GM06990 (cell line): ENCODE measurements at places on chromosomes 2 and 18.
A peak's percentile ranks its signal among the peaks of the same experiment; 100 is the strongest.

DNA sequence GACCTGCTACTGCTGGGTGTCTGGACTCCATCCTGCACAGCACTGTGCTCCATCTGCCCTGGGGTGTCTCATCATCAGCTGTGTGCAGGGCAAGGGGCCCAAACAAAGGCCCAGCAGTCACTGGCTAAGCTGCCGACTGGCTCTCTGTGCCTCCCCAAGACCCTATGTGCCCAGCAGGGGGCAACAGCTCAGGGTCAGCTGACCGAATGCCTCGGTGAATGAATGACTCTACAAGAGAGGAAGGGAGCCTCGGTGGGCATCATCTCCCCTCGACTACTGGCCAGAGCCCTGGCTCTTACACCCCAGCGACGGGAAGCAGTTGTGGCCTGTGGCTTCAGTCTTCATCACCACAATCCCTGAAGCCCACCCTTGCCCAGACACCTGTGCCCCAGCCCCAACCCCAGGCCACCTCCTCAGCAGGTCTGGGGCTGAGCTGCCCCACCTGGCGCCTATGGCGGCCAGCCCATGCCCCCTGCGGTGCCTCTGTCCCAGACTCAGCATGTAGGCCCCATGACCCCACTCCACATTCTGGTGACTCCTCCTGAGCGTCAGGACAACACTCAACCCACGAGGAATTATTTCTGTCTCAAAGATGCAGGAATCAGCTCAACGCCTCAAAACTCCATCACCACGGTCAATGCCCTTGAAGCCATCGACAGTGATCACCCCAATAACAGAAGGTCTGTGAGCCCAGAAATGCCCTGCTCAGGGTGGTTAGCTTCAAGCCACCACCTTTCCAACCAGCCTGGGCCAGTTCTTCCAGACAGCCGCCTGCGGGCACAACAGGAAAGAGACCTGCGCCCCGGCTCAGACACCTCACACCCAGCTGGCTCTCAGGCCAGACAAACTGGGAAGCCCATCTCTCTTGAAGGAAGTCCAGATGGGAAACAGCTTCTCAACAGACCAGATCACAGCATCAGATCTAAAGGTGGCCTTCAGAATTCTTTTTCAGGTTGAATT, 1.6 kb upstream of the GPR17 start:
- no peak for DNase-seq

GRCh38 chr2:120964819-120965218, 229.2 kb downstream of the GLI2 start:
- DNase-seq = no peak

DNA sequence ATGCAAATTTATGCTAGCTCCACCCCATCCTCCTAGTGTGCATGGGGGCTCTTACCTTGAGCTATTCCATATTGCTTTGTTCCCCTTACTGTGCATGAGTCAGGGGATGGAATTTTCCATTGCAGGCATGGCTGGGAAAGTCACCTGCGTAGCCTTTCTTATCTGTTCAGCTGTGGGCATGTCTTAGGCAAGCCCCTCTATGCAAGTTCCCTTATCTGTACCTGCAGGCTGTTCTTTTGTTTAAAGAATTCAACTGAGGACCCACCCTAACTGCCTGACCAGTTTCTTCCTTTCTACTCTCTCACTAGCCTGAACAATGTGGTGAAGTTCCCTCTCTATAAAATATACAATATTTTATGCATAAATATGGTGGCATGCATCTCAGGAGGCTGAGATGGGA, 54.2 kb upstream of the CDCA7 start:
- DNase-seq = no peak

GRCh38 chr18:23365602-23366001, 87.5 kb upstream of the RIOK3 start:
- DNase-seq = no peak

DNA sequence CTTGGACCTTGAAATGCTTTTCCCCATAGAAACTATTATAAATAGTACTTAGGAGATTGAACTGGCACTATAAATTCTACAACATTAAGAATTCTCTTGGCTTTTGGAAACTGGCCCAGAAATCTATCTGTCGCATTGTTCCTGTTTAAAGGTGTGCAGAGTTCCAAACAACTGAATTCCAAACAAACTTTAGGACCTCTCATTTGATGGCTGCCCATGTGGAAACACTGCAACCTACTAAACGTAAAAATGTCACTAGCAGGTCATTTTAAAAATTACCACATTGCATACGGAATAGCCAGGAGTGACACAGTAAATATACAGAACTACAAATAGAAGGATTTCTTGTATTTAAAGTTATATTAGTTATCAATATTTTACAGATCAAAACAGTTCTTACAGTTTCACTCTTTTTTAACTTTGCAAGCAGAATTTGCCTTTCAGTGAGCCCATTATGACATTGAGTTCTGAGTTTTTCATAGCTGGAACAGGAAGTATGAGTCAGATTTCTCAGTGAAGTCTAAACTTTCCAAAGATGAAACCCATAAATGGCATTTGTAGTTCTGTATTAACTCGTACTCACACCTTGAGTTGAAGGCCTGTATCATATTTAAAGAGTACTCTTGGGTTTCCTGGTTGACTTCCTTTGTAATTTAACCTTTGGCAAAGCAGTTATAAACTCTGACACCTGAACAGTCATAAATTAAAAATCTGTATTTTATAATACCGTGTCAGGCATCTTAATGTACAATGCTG, 142.3 kb upstream of the BOD1L2 start:
- peak; percentile 68 for DNase-seq

GRCh38 chr2:37864217-37864616, 60.9 kb upstream of the RMDN2 start:
- DNase-seq = no peak

- DNase-seq = no peak
These were observed 15.0 kb downstream of the LYPD1 start for GRCh38 chr2:132654968-132655367.

DNA sequence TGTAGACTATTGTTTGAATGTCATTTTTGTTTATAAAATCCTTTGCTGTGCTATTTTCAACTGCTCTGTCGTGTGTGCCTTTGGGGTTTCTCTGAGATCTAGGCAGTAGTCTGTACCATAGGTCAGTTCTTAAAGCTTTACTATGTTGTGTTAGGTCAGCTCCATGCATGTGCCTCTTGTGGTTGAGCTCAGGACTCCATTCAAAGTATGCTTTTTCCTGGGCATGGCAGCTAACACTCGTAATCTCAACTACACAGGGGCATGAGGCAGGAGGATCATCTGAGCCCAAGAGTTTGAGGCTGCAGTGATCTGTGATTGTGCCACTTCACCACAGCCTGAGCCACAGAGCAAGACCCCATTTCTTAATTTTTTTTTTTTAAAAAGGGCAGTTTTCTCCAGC, 174.4 kb upstream of the SPHKAP start:
- no peak for DNase-seq

DNA sequence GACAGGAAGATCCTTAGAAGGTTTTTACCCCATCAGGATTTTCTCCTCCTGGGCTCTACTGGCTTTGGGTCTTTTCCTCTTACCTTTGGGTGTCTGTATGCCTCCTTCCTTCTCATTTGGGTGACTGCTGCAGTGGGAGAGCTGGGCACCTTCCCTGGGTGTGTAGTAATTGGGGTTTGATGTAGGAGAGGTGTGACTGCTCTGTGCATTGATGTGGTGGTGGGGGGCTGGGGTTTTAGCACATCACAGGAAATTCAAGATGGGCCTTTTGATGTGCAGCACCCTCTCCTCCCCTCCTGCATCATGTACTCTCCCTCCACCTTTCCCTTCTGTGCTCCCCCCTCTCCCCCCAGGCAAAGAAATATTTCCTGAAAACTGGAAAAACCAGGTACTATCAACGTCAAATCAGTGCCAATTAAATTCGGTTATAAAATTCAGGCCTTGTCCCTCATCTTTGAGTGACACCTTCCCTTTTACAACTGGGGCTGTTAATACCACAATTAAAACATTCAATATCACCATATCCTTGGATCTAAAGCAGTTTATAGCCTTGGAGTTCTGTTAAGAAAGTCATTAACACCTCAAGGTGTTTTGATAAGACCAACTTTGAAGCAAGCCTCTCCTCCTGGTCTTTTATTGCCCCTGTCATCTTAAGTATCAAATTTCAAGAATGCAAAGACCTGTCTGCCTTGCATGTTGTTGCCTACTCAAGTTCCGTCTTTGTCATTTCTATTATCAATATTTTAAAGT, 23.3 kb downstream of the EDAR start:
- DNase-seq = no peak

DNA sequence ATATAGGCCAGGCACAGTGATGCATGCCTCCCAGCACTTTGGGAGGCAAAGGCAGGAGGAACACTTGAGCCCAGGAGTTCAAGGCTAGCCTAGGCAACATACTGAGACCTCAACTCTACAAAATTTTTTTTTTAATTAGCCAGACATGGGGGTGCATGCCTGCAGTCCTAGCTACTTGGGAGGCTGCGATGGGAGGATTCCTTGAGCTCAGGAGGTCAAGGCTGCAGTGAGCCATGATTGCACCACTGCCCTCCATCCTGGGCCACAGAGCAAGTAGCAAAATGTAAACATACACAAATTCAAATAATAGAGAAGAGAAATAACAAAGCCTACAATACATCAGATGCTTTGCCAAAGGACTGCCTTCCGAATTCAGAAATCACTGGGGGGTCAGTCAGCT, 7.0 kb upstream of the SP3 start:
- no peak for DNase-seq

- no peak for DNase-seq
These were observed 62.6 kb upstream of the HS6ST1 start for GRCh38 chr2:128380961-128381938.

DNA sequence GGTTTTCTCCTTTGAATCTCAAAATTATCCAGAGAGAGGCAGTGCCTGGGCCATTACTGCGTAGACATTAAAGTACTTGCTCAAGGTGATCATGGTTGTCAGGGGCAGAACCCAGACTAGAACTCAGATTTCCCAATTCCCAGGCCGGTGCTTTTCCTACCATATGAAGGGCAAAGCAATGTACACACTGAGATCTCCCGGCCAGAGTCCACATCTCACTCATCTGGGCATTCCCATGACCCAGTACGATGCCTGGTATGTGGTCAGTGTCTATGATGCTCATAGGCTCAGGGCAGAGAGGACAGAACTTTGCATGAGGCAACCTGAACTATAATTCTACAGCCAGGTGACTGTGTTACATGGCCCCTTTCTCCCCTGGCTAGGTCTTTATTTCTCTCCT, 531.4 kb downstream of the TDRD15 start:
- DNase-seq = no peak

GRCh38 chr2:233462202-233462785, 104.3 kb downstream of the USP40 start:
- no peak for DNase-seq

- DNase-seq = peak; percentile 33
These were observed 140.7 kb downstream of the RNF144A start for GRCh38 chr2:7057865-7058400.

DNA sequence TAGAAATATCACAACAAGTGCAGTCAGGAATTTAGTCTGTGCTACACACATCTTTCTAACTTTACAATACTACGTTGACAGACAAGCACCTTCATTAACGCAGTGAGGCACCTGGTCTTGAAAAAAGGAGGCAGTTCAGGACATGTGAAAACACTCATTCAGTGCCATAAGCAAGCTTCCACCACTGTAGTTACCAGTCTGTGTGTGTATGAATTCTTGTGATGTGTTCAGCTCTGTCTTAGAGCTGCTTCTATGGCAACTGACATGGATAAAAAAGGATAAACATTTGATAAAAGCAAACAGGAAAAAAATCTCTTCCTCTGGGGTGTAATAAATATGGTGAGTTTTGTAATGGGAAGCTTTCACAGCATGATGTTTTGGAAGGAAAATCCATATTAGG, 623.8 kb upstream of the NXPH2 start:
- DNase-seq = no peak

DNA sequence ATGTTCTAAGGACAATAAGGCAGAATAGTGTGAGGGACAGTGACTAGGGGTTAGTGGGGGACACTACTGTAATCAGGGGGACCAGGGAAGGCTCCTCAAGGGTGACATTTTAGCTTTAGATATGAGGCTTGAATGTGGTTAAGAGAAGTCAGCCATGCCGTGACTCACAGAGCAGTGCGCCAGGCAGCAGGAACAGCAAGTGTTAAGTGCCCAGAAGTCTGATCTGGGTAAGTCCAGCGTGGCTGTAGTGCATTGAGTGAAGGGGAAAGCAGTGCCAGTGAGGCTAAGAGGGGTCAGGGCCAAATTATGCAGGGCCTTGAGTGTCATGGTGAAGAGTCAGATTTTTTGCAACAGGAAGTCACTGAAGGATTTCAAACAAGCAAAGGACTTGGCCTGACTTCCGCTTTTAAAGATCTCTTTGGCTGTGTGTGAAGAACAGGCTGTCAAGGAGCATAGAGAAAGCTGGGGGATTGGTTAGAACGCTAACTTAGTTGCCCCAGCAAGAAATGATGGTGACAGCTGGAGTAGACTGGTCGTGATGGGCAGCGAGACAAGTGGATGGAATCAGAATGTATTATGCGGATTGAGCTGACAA, 151.5 kb downstream of the MSH2 start:
- peak; percentile 24 for DNase-seq

DNA sequence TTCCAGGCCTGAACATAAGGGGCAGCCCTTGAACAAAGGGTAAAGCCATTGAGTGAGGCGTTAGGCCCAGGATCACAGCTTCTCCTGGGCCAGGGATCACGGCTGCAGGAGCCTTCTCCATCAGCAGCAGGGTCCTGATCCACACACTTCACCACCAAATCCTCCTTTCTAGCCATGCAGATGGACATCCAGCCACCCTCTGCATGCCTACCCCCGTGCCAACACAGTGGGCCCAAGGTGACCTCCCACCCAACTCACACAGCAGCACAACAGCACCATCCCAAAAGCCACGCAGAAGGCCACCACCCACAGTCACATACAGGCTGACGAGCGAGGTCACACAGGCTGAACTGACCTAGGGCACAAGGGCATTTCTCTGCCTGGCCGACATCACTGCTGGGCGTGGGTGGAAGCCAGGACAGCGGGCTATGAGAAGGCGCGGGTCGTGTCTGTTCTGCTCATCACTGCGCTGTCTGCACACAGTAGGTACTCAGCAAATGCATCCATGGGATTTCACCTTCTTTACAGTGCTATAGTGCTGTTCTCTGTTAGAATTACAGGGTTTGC, 31.2 kb downstream of the TFCP2L1 start:
- no peak for DNase-seq

DNA sequence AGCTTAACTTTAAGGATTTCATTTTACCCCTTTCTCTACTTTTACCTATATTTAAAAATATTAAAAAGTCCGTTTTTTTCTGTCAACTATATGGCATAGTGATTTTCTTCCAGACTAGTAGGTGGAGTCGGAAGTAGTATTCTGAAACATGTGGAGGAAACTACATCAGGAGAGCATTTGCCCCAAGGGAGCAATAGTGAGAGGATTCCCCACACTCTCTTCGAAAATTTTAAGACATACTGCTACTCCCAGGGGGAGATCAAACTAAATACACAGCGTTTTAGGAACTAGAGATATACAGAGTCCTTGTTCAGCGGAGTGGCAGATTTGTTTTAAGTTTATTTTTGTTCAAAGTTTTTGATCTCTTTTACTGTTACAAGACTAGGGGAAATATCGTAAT, 40.6 kb downstream of the METAP1D start:
- no peak for DNase-seq

DNA sequence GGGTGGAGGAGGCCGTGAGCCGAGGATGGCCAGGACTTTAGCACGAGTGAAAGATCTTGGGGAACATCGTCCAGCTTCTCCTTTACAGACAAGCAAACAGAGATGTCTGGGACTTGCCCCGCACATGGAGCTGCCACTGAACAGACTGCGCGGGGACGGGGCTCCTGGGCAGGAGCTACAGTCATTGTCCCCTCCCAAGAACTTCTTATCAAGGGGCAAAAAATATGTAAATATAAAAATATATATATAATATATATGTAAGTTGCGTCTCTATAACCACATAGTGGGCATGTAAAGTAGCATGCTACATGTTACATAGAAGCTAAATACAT, 245.0 kb upstream of the SALL3 start:
- DNase-seq = no peak

- no peak for DNase-seq
These were observed 16.8 kb upstream of the ATP8B1 start for GRCh38 chr18:57819671-57820460.
